ENCODE measurements at places on chromosomes 7 and 10.

DNA sequence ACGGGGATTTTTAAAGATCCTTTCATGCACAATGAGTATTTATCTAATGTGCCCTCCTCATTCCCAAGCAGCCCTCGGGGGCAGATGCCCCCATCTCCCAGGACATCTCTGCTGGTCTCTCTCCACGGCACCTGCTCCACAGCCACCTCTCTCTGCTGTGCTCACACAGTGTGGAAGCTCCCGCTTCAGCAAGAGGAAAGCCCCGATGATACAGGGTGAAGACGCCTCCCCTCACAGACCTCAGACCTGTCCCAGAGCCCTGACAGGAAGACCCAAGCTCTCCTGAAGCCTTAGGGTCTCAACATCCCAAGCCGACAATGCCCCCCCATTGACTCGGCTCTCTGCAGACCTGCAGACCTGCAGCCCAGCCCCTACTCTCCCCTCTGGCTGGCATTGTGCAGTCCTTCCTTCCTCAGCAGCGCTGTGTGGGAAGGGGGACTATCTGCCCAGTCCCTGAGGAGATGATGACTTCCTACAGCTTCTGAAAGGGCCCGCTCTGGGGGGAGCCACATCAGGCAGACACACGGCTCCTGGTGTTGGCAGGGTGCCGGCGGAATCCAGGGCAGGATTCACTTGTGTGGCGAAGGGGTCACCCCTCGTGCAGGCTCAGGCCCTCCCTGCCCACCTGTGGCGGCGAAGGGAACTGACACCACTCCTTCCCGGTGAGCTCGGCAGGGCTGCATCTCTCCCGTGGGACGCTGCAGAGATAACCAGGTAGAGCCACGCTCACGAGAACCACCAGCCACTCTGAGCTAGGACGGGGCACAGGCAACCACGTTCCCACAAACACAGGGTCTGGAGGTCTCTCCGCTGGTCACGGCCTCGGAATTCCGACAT lies 61.8 kb downstream of the PTPRN2 start:
- no peak for DNase-seq

DNA sequence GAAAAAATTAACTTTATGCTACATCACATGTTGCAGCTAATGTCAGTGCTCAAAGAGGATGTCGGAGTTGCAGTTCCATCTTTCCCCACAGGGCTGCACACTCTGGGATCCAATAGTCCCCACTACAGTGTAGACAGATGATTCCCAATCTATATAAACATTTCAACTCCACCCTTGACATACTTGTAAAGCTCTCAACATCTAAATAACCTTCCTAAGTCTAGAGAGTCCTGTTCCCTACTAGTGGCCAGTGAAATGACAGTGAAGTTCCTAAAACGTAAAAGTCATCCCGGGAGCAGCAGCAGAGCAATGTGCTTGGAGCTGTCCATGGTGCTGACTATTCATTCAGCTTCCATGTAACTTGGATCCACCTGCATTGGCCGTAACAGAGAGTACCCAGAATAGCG lies 145.1 kb downstream of the GRM8 start:
- peak; percentile 15 for DNase-seq

GRCh38 chr7:83588602-83589240 lies 60.2 kb downstream of the SEMA3E start:
- no peak for DNase-seq

- no peak for DNase-seq
Observed at GRCh38 chr7:15248514-15248913, 313.3 kb downstream of the AGMO start.

DNA sequence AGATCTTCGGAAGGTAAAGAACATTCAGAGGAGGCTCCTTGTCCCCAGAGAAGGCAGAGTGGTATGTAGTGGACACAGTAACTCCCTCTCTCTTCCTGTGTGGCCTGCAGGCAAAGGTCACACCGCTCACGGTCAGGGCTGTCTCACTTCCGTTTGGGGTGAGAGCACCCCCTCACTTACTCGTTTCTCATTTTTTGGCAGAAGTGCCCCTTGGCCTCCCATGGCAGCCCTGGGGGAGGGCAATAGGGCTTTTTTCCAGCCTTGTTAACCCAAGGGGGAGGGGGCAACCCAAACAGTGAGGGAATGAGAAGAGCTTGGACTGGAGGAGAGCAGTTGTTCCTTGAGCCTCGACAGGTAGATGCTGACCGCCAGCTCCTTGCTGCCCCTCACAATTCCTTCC lies 31.8 kb upstream of the SRGN start:
- DNase-seq = no peak

DNA sequence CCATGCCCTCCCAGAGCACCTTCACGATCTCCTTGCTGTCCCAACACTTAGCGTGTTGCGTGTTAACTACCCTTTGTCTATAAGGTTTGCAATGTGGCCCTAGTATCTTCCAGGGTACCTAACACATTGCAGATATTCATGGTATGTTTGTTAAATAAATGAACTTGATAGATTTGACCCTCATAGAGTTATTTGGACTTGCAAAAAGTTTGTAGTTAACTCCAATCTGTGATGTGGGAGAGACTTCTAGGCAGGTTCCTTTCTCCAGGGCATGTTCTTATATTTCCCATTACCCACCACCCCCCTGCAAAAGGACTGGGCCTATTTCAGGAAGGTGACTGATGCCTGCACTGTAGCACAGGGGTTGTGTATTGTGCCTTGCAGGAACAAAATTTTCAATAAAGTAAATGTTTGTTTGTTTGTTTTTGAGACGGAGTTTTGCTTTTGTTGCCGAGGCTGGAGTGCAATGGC lies 612 bp downstream of the HILPDA start:
- DNase-seq = no peak
